ENCODE measurements at places on chromosomes 1 and 21. TPM values are rescaled to one million over a fixed set of nuclear protein-coding genes. Genes with fewer than 3 reads are reported as not detected.

The MLLT11 gene
- total RNA-seq: 11.7 TPM

The ACTN2 gene
- 2.5 TPM for total RNA-seq

The C1orf146 gene
- not detected for total RNA-seq

The FCN3 gene
- total RNA-seq: not detected

The TAS1R1 gene
- not detected for total RNA-seq

The BATF3 gene
- total RNA-seq: 0.65 TPM

The CNN3 gene
- total RNA-seq: 339 TPM

The TEX38 gene
- total RNA-seq: not detected

The USP24 gene
- 69.1 TPM for total RNA-seq

The ADAM30 gene
- total RNA-seq: not detected

The PAPPA2 gene
- 0.80 TPM for total RNA-seq

The DSCAM gene
- total RNA-seq: not detected

The CHRNB2 gene
- total RNA-seq: under 0.01 TPM

The RNU1-3 gene
- under 0.01 TPM for total RNA-seq

The FRRS1 gene
- 2.0 TPM for total RNA-seq

The CLDN8 gene
- total RNA-seq: not detected

The DNM3 gene
- total RNA-seq: 3.3 TPM

The AMY1A gene
- total RNA-seq: not detected

The KRTAP11-1 gene
- not detected for total RNA-seq

The H6PD gene
- 24.2 TPM for total RNA-seq

The CD48 gene
- not detected for total RNA-seq

The RSPH1 gene
- not detected for total RNA-seq

The WNT3A gene
- total RNA-seq: not detected

The POU2F1 gene
- 16.8 TPM for total RNA-seq

The TRIM46 gene
- total RNA-seq: 7.2 TPM

The NBPF15 gene
- 40.7 TPM for total RNA-seq

The LCE2A gene
- total RNA-seq: not detected

The NUF2 gene
- total RNA-seq: 56.4 TPM

The CDCA8 gene
- 21.3 TPM for total RNA-seq

The AVPR1B gene
- not detected for total RNA-seq

The KLHDC8A gene
- not detected for total RNA-seq

The TNNI3K gene
- not detected for total RNA-seq

The FMO5 gene
- 1.1 TPM for total RNA-seq

The TMEM51 gene
- total RNA-seq: 9.2 TPM

The PRRX1 gene
- 4.4 TPM for total RNA-seq

The TLCD4 gene
- total RNA-seq: 0.13 TPM

The KCNH1 gene
- total RNA-seq: under 0.01 TPM

The TFF3 gene
- total RNA-seq: not detected

The TPTE gene
- not detected for total RNA-seq
